ENCODE measurements at places on chromosomes 12 and 14.

DNA sequence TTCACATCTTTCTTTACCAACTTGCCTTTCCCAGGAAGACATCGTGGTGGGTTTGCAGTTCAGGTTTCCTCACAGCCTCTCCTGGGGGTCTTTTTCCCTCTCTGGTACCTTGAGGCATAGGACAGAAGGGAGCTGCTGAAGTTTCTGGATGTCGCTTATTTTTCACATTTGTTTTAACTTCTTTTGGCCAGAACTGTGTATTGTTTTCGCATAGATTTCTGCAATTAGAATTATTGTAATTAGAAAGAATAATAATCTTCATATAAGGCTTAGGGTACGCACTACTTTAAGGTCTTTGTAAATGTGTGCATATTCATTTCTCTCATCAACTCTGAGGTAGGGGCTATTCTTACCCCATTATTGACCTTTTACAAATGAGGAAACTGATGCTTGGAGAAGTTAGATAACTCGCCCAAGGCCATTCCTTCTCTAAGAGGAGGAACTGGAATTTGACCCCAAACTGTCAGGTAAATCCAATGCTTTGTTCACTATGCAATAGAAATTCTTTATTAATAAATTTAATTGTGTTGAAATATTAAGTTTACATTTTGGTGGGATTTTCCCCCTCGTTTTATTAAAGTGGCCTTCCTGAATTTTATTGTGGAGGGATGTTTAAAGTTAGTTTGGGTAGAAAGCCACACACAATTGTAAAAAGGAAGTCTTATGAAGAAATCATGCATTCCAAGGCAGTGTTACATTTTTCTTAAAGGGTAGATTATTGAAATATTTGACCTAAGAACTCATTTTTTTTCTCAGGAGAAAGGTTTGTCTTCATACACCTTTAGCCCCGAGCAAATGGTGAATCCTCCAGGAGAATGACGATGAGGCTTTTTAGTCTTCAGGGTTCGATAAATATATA lies 12.1 kb upstream of the SLC38A2 start:
- peak; percentile 61 for DNase-seq

DNA sequence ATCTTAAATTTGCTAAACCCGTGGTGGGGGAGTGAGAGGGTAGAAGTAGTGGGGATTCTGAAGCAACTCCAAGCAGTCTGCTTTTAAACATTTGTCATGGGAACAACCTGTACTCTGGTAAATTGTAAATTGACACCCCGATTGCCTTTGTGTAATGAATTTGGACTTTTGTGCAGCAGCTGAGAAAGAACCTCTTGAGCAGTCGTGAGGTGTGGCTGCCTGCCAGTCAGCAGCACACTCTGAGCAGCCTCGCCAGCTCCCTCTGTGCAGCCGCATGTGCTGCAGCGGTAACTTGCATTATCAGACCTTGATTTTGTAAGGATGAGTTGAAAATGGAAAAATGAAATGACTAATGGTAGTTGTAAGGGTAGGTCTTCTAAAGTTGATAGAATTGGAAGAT lies 74.3 kb downstream of the SUSD6 start:
- peak; percentile 49 for DNase-seq

GRCh38 chr12:288687-289086 lies 26.1 kb upstream of the SLC6A13 start:
- DNase-seq: peak; percentile 45

DNA sequence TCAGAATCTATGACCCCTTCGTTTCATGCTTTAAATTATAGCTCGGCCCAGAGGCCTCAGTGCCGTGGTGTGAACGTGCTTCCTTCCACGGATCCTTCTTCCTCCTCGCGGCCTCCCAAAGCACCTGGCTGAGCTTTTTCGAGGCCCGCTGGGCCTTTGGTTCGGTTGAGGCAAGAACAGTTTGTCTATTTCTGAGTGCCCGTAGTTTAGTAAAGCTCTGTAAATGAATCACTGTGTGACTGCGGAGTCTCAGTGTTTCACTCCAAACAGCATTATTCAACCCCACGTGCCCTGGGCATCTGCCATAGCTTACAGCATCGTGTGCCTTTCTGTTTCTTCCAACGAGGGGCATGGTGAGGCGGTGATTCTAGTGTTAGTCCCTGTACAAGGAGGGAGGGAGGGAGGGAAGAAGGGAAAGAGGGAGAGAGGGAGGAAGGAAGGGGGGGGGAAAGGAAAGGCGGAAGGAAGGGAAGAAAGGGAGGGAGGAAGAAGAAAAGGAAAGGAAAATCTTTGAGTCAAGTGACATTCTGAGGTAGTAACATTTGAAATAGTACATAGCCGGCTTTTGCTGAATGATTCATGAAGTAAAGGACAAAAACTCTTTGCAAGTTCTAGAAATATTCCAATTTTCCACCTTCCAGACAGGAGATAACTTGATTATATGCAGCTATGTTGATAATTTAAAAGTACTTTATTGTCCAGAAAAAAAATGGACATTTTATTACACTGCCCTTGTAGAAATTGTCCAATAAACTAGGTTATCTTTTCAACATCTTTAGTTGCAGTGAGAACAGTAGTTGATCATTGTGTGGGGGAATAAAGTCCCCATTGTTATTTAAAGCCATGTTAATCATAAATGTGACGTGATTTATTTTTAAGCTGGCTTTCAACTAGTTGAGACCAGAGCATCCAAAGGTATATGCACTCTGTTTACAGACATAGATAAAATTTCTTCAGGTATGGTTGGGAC lies 1.2 kb upstream of the TRIM9 start:
- peak; percentile 13 for DNase-seq

GRCh38 chr14:99066378-99066777 lies 205.6 kb downstream of the BCL11B start:
- DNase-seq: no peak

DNA sequence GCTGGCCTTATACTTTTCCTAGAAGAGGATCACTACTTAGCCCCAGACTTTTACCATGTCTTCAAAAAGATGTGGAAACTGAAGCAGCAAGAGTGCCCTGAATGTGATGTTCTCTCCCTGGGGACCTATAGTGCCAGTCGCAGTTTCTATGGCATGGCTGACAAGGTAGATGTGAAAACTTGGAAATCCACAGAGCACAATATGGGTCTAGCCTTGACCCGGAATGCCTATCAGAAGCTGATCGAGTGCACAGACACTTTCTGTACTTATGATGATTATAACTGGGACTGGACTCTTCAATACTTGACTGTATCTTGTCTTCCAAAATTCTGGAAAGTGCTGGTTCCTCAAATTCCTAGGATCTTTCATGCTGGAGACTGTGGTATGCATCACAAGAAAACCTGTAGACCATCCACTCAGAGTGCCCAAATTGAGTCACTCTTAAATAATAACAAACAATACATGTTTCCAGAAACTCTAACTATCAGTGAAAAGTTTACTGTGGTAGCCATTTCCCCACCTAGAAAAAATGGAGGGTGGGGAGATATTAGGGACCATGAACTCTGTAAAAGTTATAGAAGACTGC lies 1.5 kb downstream of the MGAT2 start:
- DNase-seq: no peak

DNA sequence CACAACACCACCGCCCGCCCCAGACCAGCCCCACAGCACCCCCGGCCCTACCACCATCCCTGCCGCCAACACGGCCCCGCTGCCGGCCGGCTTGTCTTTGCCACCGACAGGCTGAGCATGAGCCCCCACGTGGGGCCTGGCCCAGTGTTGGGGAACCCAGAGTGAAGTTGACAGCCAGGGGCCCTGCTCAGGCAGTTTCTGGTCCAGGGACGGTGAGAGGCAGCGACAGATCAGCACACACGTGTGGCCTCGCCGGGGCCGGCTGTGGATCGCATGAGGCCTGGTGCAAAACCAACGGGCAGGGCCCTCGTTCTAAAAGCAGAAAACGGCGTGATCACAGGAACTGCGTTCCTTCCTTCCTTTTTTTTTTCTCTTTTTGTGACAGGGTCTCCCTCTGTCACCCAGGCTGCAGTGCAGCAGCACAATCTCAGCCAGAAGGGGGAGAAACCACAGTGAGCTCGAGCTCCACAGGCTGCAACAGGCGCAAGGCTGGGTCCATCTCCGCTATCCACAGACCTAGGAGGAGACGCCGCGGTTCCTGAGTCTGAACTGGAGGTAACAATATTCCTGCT lies 50.5 kb upstream of the FBRSL1 start:
- DNase-seq: no peak

DNA sequence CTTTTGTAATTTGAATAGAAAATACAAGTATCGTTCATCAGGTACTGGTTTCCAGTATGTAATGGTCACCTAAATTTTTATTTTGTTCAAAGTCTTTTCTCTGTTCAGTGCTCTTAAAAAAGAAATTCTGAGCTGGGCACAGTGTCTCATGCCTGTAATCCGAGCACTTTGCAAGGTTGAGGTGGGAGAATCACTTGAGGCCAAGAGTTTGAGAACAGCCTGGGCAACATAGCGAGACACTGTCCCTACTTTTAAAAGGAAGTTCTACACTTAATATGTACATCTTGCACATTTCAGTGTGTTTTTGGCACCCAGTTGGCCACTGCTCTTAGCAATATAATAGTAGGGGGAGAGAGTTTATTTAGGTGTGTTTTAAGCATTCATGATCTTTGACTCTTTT lies 27.9 kb downstream of the PCNX1 start:
- no peak for DNase-seq

GRCh38 chr14:93970585-93970964 lies 5.8 kb downstream of the ASB2 start:
- no peak for DNase-seq

- no peak for DNase-seq
These were observed 45.7 kb downstream of the SPATS2 start for GRCh38 chr12:49413010-49413409.

DNA sequence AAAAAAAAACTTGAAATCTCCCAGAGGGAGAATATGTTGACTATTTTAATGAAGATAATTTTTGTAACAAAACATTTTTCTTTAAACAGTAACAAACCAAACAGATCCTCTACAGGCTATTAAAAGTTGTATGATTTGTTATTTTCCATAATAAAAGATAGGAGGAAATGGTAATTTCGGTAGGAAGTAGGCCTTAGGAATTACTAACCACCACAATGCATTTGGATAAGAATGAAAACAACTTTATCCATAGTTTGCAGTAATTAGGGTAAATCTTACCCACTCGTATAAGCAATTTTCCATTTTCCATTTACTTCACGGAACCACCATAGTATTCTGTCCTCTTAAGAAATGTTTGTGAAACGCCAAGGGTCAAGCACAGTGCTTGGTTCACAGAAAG lies 6.0 kb downstream of the USP44 start:
- no peak for DNase-seq

GRCh38 chr14:100534528-100535286 lies 52.5 kb downstream of the BEGAIN start:
- DNase-seq: no peak

DNA sequence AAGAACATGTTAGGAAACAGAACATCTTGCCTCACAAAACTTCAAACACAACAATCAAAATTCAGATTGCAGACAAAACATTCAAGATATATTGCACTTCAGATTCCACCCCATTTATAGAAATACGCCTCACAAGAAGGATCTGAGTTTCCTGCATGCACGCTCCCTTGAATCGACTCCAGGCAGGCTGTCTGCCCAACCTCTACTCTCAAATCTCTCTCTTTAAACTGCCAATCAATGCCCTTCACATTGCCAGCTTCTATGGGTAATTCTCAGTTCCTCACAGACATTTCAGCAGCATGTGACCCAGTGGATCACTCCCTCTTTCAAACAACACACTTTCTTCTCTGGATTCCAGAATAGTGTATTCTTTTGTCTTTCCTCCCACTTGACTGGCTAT lies 184.1 kb downstream of the PRKD1 start:
- DNase-seq: no peak

GRCh38 chr14:38199739-38200138 lies 8.0 kb upstream of the SSTR1 start:
- peak; percentile 62 for DNase-seq

- no peak for DNase-seq
These were observed 107.7 kb upstream of the BTG1 start for GRCh38 chr12:92253301-92253700.

DNA sequence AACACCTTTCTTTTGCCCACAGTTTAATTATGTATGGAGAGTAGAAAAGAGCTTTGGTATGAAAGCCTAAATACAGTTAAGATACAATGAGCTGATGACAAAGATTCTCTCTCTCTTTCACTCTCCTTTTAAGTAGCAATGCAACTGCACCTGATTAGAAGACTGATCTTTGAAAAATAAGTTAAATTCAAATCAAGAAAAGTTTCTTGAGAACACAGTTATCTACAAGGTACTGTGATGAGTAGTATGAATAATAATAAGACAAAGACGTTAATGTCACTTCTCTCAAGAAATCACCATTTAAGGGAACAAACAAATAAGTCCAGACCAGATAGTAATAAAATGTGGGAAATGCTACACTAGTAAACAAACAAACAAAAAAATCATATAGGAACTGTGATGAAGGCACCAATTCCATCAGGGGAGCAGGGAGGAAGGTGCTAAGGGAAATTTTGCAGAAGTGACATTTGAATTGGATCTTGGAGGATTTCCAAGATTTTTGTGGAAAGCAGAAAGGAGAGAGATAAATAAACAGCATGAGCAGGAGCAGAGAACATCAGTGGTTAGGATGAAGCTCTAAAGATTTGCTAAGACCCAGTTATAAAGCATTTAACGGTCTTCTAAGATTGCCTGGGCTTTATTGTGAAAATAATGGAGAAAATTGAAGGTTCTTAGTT lies 65.2 kb upstream of the STK38L start:
- DNase-seq: peak; percentile 59

- no peak for DNase-seq
These were observed 54.1 kb upstream of the DIO3 start for GRCh38 chr14:101506926-101507835.

DNA sequence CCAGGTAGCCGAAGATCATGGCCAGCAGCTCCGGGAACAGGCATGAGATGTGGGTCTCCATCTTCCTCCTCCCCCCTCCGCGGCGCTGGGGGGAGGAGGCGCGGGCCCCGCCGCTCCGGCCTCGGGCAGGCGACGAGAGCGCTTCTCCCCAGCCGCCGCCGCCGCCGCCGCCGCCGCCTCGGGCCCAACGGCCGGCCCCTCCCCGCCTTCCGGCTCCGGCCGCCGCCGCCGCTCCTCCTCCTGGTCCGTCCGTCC lies 448 bp downstream of the FBXL14 start:
- DNase-seq: no peak

DNA sequence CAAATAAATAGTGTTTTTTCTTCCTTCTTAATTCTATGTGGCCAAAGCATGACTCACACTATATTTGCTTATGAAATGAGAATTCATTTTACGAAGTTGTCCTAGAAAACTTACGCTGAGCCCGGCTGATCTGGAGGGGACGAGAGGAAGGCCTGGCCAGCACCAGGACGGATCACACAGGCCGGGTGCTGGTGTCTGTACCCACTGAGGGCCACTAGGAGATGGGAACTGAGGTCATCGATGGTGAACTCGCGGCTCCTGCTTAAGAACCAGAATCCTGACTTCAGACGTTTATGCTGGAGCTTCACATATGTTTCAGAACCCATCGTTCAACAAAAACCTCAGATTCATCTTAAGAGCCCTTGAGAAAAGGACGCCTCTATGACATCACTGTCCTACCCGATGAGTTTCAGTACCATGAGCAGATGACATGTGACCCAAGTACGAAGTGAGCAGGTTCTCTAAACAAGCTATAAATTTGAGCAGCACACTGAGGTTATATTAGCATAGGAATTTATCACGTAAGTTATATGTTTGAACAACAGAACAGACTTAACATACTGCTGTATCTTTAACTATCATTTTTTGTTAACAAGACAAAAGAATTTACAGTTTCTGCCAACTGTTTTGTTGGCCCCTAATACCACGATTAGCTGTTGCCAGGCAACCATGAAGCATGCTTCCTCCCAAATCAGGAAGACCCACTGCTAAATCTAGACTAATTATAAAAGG lies 111.9 kb downstream of the FOXN3 start:
- peak; percentile 69 for DNase-seq
